ENCODE measurements at places on chromosomes 13 and 19.

- no peak for DNase-seq
These were observed 22.3 kb downstream of the SACS start for GRCh38 chr13:23411220-23411619.

GRCh38 chr13:106562301-106562700, 5.6 kb downstream of the ARGLU1 start:
- DNase-seq = no peak

DNA sequence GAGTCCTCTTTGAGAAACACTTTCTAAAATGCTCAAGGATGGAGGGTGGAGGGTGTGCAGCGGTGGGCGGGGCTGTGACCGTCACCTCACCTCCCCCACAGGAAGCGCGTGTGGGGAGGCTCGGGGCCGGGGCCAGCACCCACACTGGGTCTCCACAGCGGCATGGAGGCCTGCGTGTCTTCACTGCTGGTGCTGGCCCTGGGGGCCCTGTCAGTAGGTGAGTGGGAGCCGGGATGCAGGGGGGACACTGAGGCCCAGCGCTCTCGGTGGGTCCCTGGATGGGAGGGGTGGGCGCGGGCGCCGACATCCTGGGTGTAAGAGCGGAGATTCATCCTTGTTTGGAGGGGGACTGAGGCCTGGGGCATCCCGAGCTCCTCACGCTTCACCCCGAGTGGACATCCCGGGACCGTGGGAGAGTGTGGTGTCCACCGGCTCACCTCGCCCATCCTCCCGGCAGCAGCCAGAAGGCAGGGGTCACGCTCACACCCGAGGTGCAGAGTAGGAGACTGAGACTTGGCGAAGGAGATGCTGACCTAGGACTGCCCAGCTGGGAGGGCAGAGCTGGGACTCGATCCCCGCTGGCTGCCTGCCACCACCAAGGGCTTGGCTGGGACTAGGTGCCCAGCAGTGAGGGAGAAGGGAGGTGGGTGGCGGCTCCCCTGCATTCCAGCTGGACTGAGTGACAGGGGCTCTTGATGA, at the start of gene GZMM:
TSS of gene GZMM (plus strand) at position 144 of the 699 bp plus-strand sequence. CDS start at position 163, 19 bp downstream.
- DNase-seq = no peak

DNA sequence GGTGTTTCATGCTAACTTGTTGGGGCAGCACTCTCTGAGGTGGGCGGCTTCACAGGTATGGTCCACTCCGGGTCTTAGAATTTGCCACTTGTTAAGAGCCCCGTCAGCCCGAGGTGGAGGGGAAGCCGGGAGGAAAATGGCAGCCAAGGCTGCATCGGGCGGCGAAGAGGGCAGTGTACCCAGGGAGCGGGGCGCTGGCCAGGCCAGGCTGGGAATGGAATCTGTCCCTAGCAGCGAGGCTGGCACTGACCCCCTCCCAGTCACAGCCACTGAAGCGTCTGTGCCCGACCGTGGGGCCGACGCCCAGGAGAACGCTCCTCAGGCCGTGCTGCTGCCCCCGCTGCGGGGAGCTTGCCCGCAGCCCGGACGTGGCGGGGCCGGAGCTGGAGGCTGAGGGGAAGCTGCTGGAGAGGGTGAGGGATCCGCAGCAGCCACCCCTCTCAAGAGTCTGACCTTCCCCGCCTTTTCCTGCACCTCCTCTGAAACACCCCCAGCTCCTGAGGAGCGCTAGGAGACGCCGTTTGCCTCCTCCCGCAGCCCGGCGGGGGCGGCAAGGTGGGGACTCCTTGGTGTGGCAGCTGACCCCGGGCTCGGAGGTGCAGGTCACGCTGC, 313.8 kb upstream of the SPRY2 start:
- DNase-seq = no peak

DNA sequence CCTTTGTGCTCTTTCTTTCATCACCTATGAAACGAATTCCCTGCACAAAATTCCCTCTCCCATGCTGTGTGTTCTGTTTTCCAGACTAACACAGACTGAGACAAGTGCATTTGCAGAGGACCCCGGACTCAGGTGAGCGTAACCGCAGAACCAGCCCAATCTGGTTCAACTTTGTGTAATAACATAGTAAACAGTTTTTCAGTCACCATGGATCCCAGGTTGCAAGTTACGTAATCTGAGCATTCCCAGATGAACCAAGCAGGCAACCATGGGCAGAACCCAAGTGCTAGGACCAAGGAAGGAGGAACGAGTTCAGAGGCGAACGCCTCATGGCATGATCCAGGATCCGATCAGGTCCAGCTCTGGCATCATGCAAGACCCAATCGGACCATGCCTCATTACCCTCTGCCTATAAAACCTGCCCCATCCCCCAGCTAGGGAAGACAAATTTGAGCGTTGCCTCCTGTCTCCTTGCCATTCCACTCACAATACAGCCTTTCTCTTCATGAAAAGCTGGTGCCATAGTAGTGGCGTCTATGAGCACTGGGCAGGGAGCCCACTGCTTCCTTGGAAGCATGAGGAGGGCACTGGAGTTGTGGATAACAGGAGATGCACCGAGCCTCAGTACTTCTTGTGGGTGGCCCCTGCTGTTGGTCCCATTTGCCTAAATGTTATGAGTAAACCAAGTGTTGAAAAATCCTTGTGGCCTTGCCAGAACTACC, 107.6 kb downstream of the ABCC4 start:
- DNase-seq = no peak

DNA sequence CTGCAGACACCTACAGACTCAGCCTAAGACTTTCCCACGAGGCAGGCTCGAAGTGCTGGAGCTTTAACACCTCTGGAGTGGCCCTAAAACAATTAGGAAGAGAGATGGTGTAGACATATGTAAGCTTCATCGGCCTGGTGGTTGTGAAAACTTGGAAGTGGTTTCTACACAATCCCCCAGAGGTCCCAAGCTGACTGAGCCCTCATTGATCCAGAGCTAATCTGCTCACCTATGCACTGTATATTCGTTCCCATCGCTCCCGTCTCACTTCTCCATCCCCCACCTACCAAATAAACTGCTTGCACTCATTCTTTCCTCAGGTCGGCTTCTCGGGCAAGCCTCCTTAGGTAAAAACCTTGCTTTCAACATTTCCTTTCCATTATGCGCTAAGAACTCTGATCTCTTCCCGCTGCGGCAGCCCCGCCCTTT, 767 bp upstream of the ZNF793 start:
- no peak for DNase-seq

GRCh38 chr13:75675421-75675820, 39.3 kb downstream of the LMO7 start:
- no peak for DNase-seq
